ENCODE measurements at places on chromosomes 4 and X. TPM values are rescaled to one million over a fixed set of nuclear protein-coding genes. Genes with fewer than 3 reads are reported as not detected.

RTL5 gene
- total RNA-seq, result 7.5 TPM

RHOXF2 gene
- not detected for total RNA-seq

ZXDA gene
- total RNA-seq, result 10.2 TPM

PLP2 gene
- 62.0 TPM for total RNA-seq

PPP2R2C gene
- 2.0 TPM for total RNA-seq

STK32B gene
- total RNA-seq, result 3.2 TPM

HTRA3 gene
- 40.7 TPM for total RNA-seq

GYPE gene
- total RNA-seq, result 1.7 TPM

DCAF8L2 gene
- total RNA-seq, result not detected

RAB39B gene
- total RNA-seq, result 0.49 TPM

MND1 gene
- total RNA-seq, result 2.1 TPM

CSAG3 gene
- not detected for total RNA-seq

USP51 gene
- total RNA-seq, result 2.0 TPM

FAT1 gene
- 75.6 TPM for total RNA-seq

ATP1B4 gene
- not detected for total RNA-seq

ARFIP1 gene
- total RNA-seq, result 24.5 TPM

TMPRSS11E gene
- not detected for total RNA-seq

CFI gene
- 18.9 TPM for total RNA-seq

MXRA5 gene
- 0.82 TPM for total RNA-seq

USP26 gene
- not detected for total RNA-seq

BEX1 gene
- not detected for total RNA-seq

ARHGAP24 gene
- total RNA-seq, result 63.6 TPM

CD40LG gene
- not detected for total RNA-seq

RNF128 gene
- 0.49 TPM for total RNA-seq

IL3RA gene
- 23.5 TPM for total RNA-seq

ASB12 gene
- not detected for total RNA-seq

SMIM10L2A gene
- total RNA-seq, result 0.33 TPM

NHSL2 gene
- total RNA-seq, result 12.2 TPM

PIR gene
- 35.4 TPM for total RNA-seq

CSAG1 gene
- not detected for total RNA-seq

CAMK2D gene
- 81.3 TPM for total RNA-seq

POLN gene
- 3.1 TPM for total RNA-seq

ADH1B gene
- total RNA-seq, result 4,924 TPM

SSX4B gene
- total RNA-seq, result not detected

CCNB3 gene
- total RNA-seq, result 0.68 TPM

SSX4 gene
- total RNA-seq, result not detected

SSX3 gene
- not detected for total RNA-seq

STOX2 gene
- total RNA-seq, result 4.1 TPM

HSFX1 gene
- 0.33 TPM for total RNA-seq

SLC6A8 gene
- 98.0 TPM for total RNA-seq

XG gene
- 11.3 TPM for total RNA-seq

ARMCX6 gene
- total RNA-seq, result 16.8 TPM

ANXA5 gene
- 631 TPM for total RNA-seq

FAM9B gene
- not detected for total RNA-seq

BMPR1B gene
- 0.33 TPM for total RNA-seq

GDPD2 gene
- total RNA-seq, result not detected

GUCY1B1 gene
- total RNA-seq, result 12.9 TPM

FGFR3 gene
- 0.94 TPM for total RNA-seq

RNF175 gene
- not detected for total RNA-seq
